Type B pancreatic cell (in vitro differentiated cells): ENCODE measurements at places on chromosomes 2 and 18.

- DNase-seq = no peak
Observed at GRCh38 chr2:144277622-144278354, 242.1 kb downstream of the ZEB2 start.

DNA sequence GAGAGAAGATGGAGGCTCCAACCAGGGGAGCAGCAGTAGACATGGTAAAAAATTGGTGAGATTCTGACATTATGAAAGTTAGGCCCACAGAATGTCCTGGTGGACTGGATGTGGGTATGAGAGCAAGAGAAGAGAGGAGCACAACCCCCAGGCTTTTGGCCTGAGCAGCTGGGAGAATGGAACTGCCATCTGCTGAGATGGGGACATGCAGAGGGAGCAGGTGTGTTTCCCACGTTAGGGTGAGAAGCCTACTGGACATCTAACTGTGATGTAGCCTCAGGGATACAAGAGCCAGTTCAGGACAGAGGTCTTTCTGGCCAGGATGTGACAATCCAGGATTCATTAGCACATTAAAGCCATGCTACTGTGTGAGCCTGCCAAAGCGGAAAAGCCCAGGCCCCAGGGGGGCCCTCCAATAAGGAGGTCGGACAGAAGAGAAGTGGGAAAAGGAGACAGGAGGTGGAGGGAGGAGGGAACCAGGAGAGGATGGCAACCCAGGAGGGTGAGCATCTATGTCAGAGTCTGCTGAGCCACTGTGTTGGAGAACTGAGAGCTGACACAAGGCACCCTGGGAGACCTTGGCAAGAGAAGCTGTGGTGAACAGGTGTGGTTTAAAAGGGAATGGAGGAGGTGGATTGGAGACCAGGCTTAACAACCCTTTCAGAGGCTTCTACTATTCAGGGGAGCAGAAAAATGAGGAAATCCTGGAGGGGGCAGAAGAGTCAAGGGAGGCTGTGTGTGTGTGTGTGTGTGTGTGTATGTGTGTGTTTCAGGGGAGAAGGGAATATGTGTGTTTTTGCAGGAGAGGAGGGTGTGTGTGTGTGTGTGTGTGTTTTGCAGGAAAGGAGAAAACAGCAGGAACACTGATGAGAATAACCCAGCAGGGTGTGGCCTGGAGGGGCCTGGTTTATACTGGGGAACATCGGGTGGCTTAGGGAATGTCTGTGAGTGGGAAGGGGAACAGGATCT is 10.5 kb downstream of the CYB5A start:
- DNase-seq = no peak

DNA sequence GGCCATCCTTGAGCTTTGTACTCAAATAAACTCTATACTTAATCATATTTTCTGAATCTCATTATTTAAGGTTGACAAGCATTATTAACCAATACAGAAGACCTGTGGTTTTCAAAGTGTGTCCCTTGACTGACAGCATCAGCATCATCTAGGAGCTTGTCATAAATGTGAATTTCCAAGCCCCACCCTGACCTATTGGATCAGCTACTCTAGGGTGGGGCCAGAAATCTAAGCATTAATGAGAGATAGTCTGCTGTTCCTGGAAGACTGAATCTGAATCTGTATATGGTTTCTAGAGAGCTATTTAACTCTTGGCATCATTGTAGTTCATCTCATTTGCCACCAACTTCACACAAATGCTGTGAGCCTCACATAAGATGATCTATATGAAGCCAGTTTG is 86.6 kb downstream of the CD8B2 start:
- no peak for DNase-seq

DNA sequence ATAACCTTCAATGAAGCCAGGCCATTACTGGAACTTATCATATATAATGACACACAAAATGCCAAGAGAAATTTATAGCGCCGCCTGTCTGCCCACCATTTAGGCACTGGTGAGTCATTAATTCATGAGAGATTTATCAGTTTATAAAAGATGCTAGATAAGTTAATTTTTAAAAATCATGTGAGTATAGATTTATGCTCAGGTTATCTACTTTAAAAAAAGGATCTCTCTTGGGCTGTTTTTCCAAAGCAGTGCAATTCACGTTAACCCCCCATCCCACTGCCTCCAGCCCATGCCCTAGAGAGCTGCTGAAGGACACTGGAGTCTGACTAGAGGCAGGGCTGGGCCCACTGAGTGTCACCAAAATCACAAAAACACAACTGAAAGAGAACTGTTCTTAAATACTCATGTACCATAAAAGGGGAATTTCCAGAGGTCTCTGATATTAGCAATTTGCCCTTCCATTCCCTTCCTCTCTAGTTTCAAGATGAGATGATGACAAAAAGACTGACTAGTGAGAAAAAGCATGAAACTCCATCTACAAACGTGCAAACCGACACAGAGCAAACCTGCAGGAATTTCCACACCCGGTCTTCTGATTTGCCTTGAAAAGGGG is 160.8 kb downstream of the BCL2 start:
- no peak for DNase-seq

DNA sequence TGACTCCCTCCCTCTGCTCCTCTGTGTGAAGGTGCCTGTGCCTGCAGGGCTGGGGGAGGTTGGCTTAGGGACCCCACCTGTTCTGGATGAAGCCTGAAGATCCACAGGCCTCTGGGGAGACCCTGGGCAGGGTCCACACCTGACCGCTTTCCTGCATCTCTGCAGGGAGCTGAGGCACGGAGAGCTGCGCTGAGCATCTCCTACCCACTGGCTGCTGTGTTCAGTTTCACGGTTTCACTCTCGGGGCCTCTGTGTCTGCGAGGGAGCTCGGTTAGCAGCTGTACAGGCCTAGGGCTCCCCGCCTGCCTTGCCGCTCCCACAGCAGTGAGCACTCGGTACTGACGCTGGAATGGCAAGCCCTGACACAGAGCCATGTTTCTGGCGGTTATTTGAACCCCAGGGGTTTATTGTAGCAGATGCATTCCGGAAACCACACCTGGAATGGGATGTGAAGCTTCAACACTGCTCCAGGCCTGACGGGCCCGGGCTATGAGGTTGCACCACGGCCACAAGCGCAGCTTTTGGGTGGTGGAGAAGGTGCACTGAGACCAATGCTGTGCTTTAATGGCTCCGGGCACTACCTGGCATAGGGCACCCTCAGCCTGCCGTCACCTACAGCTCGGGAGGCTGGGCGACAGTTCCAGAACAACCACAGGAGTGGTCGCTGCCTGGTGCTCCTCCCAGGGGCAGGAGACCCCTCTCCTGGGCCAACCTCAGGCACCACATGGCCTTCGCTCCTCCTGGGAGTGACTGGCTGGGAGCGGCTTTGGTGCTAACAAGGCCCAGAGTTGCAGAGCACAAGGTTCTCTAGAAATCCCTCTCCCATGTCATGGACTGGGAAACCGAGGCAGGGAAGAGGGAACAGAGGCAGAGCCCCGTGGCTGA is 257.9 kb downstream of the NDUFA10 start:
- no peak for DNase-seq

GRCh38 chr18:58615140-58616132 is 13.5 kb downstream of the ALPK2 start:
- no peak for DNase-seq

- no peak for DNase-seq
Observed at GRCh38 chr2:175606010-175606841, 395.8 kb downstream of the LNPK start.

DNA sequence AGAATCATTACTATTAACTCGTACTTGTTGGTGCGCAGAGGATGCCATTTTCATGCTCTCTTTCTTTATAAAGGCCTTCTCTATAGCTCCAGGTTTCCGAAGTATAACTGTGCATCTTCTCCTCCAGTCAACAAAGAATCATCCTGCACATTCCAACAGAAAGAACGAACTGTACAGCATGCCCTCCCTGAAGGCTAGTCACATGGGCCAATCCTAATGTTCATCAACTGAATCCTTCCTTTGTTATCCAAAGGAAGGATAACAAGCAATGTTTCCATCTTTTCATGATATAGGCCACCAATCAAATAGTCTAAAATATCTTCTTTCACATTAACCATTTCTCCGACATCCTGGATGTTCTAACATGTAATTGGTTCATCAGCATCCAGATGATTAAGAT is 66.9 kb upstream of the LDLRAD4 start:
- no peak for DNase-seq

- no peak for DNase-seq
Observed at GRCh38 chr2:84996909-84997308, 25.9 kb downstream of the KCMF1 start.

DNA sequence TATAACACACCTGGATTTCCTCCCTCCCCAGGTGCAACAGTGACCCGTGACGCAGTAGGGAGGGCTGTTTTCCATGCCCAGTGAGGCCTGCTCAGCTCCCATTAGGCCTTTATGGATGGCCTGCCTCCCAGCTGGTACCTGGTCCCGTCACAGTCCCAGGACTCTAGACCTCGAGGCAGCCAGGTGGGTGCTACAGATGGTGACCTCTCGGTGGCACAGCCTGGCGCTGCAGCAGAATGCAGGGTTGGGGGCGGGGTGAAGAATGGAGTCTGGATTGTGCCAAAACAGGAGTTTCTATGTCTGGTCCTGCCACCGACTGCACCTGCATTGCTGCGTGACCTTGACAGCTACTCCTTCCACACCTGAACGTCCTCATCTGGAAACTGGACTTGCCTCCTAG is 18.0 kb upstream of the YWHAQ start:
- no peak for DNase-seq

- DNase-seq = no peak
Observed at GRCh38 chr2:47950340-47951301, 44.3 kb upstream of the FBXO11 start.

DNA sequence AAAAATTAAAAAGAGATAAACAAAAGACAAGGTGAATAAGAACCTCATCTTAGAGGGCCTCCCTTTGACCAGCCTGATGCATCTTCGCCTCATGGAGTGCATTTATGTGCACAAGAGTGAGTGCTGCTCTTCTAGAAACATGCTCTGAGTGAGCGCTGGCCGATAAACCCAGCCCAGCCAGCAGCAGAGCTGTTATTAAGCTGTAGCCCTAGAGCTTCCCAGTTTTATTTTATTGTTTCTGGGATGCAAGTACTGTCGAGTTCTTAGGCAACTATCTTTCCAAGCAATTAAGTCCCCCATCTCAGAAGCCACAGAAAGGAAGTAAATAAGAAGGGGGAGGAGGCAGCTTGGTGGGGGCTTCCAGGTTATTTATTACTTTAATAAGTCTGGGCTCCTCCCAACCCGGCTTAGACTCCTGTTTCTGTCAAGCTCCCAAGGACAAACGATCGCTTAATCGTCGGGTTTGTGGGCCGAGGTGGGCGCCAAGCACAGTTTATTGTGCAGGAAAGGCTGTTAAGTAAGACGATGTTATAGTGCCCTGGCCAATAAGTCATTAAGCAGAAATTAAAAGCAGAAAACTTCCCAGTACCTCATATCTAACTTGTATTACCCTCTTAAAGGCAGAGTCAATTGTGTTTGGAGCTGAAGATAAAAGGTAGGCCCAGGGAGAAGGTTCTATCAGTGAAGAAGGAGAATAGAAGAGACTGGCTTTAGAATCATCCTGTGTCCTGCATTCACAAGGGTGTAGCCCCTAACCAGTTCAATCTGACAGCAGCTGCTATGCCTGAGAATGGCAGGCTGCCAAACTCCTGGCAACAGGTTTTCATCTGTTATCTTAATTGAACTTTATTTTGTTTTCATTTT is 176.3 kb downstream of the PIK3C3 start:
- no peak for DNase-seq

DNA sequence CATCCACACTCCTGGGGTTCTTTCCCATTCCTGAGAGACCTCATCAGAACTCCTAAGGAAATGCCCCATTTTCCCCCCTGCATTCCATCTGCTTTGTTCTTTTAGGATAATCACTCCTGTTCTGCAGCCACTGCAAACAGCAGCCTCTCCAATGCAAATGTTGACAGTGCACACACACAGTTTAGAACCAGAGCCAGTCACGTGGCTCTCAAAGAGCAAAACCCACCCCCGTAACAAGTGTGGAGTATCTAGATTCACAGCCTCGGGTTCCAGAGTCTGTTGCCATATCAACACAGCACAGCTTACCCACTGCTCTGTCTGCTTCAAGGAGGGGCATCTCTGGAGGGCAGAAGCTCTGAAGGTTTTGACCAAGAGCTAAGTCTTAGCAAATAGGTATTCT is 180.0 kb downstream of the NAPG start:
- no peak for DNase-seq

DNA sequence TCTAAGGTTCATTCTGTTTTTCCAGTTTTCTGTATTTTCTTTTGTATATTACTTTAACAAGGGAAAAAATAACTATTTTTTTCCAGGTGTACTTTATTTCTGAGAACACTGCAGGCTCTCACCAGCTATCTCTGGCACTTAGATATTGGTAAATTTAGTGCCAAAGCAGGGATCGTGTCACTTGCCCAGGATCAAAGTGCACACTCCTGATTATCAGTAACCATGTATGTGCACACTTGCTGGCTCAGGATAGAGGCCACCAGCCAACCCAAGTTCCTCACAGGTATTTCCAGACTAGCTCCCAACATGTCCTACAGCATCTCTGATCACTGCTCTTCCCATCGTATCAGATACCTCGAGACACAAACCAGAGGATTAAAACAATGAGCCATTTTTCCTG is 5.8 kb upstream of the FZD5 start:
- DNase-seq = no peak

DNA sequence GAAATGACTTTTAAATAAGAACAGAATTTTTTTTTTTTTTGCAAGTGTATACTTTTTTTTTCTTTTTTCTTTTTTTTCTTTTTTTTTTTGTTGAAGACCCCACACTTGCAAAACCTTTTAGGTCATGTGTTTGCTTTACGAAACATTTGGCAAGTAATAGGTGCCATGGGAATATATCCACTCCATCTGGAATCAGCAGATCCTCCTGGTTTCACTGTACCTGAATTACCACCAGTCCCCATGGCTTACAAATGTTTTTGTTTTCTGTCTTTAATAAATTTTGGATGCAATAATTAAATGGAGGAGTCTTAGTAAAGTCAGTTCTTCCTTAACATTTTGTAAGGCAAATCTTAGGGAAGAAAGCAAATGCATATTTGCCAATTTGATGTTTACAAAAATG is 559.7 kb upstream of the ZEB2 start:
- DNase-seq = no peak

- DNase-seq = peak; percentile 80
Observed at GRCh38 chr2:14635391-14635871, 2.9 kb downstream of the LRATD1 start.

DNA sequence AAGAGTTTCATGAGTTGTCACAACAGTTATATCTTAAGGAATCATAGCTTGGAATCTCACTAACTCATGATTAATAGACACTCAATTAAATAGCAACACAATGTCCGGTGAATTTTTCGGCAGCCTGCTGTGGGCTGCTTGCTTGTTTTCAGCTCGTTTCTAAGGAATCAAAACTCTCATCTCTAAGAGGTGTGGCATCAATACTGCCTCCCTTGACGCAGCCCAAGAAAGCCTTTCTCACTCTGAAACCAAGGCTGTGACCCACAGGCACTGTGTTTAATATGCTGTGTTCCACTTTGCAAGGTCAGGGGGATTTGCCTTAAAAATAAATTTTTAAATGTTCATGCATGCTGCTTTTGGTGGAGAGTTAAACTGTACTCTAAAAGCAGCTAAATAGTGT is 5.4 kb downstream of the DCC start:
- DNase-seq = no peak

- peak; percentile 87 for DNase-seq
Observed at GRCh38 chr2:11743846-11744553, 2.4 kb upstream of the LPIN1 start.

GRCh38 chr18:3156325-3156640 is 63.5 kb downstream of the MYOM1 start:
- DNase-seq = no peak

- no peak for DNase-seq
Observed at GRCh38 chr2:69139778-69140670, 127.0 kb downstream of the ANTXR1 start.

- DNase-seq = no peak
Observed at GRCh38 chr18:4236940-4237663, 218.0 kb downstream of the DLGAP1 start.

- DNase-seq = no peak
Observed at GRCh38 chr2:101230541-101231001, 22.1 kb upstream of the CNOT11 start.
